Neural progenitor cell (in vitro differentiated cells): ENCODE measurements at places on chromosomes 16 and 17. TPM values are rescaled to one million over a fixed set of nuclear protein-coding genes. Genes with fewer than 3 reads are reported as not detected.

RAI1 gene
- total RNA-seq: 18.0 and 27.4 TPM in 2 replicates

PRSS22 gene
- not detected in 2 replicates for total RNA-seq

GRCh38 chr17:72282439-72283029 lies 161.7 kb downstream of the SOX9 start:
- no peak for DNase-seq

GRCh38 chr17:27512031-27512430 lies 55.8 kb downstream of the KSR1 start:
- DNase-seq: no peak

DNA sequence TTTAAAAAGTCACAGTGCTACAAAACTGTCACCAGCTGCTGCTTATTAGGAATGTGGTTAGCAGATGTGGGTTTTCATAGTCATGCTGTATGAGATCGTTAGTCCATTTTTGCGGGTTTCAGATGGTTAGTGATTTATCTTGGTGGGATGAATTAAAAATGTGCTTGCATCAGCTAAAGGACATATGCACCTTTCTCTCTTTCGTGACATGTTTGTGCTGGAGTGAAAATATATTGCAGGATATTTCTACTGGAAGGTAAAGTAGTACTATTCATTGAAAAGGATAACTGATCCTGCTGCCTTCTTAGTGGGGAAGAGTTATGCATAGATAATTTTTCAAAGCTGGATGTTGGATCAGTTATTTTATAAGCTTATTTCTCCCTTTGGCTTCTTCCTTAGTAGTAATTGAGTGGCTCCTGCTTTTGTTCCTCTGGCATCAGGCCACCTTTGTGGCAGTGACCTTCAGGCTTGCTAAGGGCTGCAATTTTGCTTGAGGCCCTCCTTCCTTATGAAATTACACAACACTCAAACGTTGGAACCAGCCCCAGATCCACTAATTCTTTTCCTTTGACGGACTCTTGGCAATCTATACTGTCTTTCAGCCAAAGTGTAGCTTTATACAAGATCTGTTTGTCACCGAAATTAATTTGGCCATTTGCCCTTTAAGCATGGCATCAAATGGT lies 7.5 kb upstream of the SNTB2 start:
- DNase-seq: no peak

DNA sequence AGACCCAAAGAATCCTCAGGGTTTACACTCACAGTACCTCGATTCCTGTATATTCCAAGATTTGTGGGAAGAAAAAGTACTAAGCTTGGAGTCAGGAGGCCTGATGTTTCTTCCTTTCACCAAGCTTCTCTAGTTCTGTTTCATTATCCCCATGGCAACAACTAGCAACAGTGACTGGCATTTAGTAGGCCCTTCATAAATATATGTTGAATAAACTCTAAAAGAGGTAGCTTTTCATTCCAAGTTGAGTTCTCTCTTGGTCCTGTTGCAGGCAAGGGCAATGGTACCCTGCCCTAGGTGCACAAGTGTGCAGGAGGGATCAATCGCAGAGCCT lies 527 bp upstream of the UBE2Z start:
- no peak for DNase-seq

GRCh38 chr17:80137131-80137530 lies 9.8 kb downstream of the EIF4A3 start:
- no peak for DNase-seq
